ENCODE measurements at places on chromosomes 5 and 9. TPM values are rescaled to one million over a fixed set of nuclear protein-coding genes. Genes with fewer than 3 reads are reported as not detected.

GTF3C4 gene
- 13.7 TPM for polyA plus RNA-seq

AMACR gene
- polyA plus RNA-seq = 59.5 TPM

SLC36A2 gene
- not detected for polyA plus RNA-seq

CAMK4 gene
- 10.9 TPM for polyA plus RNA-seq

RASEF gene
- 11.5 TPM for polyA plus RNA-seq

FGF10 gene
- 5.7 TPM for polyA plus RNA-seq

TAF11L10 gene
- not detected for polyA plus RNA-seq

PCDHGA1 gene
- polyA plus RNA-seq = 0.30 TPM

INSL4 gene
- not detected for polyA plus RNA-seq

C8G gene
- polyA plus RNA-seq = 36.0 TPM

TIFAB gene
- 1.4 TPM for polyA plus RNA-seq

PCDHA7 gene
- 0.31 TPM for polyA plus RNA-seq

DNA sequence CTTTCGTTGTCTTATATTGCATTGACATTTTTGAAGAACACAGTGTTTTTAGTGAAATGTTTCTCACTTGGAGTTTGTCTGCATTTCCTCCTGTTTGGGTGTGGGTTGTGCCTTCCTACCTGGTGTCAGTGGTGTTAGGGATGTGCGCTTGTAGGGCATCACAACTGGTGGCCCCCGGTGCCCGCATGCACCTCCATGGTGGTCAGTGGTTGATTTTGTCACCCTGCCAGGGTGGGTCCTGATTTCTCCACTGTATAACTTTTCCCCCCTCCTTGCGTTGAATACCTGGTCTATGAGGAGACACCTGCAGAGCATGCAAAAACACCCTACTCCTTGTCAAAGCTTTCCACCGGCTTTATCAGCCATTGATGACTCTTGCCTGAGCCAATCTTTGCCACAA is 132.9 kb downstream of the BARX1 start:
- DNase-seq = no peak

DNA sequence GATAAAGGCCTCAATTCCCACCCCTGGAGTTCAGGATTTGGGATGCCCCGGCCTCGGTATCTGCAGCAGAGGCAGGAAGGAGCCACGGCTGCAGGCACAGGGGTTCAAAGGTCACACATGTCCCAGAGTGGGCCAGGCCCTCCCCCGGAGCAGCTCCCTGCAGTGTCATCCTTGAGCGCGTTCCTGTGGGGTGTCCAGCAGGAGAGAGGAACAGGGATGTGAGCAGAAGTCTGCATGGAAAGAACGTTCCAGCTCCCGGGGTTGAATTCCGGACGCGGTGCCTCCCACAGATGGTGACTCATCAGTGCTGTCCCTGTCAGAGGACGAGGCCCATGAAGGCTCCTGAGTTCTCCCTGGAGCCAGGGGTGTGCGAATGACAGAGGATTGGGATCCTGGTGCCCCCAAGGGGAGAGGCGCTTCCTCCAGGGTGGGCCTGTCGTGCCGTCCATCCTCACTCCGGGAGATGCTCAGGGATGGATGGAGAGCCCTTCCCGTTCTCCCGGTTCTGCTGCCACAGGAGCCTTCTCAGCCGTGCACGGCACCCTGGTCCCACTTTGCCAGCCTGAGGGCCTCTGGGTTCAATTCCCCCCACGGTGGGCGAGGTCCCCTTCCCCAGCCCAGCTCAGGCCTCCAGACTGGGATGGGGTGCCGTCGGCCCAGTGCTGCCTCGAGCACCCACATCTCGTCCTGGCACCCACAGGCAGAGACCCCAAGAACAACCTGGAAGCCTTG is 3.1 kb downstream of the LCN1 start:
- DNase-seq = no peak

DNA sequence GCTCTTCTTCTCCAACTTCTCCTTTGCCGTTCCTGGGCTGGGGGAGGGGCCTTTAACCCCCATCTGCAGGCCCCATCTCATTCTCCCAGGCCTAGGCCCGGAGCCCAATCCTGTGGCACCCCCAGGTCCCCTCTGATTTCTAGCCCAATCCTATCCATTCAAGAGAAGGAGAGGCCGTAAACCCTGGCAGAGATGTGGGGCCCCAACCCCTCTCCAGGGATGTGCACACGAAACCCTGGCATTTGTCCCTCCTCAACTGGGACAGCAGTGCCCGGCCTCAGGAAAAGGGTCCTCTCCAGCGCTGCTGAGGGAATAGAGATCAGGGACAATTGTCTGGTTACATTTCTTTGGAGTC is 24.2 kb upstream of the ADAMTS2 start:
- no peak for DNase-seq

DNA sequence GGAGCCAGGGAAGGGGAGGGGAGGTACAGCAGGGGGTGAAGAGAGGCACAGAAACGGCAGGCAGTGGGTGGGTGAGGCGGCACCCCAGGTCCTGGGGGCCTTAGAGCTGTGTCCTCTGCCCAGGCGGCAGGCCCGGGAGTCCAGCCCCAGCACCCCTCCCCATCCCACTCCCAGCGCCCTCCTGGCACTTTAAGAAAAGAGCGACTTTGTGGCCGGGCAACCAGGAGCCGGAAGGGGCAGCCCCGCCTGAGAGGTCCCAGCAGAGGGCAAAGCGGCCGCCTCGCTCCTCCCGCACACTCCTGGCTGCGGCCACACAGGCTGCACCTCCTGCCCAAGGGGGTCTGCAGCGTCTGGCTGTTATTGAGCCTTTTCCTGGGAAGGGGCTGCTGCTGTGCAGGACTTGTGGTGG is 42.6 kb downstream of the NACC2 start:
- DNase-seq = no peak

GRCh38 chr5:448061-448765 is 5.2 kb downstream of the EXOC3 start:
- DNase-seq = no peak

- DNase-seq = no peak
Measured at GRCh38 chr9:121434969-121435368, 64.7 kb downstream of the GGTA1 start.

DNA sequence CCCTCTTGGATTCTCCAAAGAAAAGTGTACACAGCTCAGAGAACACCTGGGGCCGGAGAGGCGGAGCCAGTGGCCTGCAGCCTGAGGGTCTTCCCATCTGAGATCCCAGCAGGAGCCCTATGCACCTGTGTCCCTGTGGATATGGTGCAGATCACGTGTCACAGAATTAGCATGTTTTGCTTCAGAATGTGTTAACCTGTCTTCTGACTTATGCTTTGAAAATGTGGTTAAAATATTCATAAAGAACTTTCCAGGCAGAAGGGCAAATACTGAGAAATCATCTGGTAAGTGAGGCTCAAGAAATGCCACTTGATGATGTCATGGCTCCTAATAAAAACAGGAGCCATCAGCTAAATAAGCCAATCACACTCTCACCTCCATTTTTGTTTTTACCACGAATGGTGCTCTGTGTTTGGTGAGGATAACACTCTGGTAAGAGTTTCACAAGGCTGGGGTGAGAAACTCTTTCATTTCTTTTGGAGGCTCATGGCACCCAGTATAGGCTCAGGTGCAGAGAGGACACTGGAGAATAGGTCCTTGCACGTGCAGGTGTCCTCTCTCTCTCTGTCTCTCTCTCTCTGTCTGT is 279.8 kb downstream of the FSTL4 start:
- DNase-seq = no peak

DNA sequence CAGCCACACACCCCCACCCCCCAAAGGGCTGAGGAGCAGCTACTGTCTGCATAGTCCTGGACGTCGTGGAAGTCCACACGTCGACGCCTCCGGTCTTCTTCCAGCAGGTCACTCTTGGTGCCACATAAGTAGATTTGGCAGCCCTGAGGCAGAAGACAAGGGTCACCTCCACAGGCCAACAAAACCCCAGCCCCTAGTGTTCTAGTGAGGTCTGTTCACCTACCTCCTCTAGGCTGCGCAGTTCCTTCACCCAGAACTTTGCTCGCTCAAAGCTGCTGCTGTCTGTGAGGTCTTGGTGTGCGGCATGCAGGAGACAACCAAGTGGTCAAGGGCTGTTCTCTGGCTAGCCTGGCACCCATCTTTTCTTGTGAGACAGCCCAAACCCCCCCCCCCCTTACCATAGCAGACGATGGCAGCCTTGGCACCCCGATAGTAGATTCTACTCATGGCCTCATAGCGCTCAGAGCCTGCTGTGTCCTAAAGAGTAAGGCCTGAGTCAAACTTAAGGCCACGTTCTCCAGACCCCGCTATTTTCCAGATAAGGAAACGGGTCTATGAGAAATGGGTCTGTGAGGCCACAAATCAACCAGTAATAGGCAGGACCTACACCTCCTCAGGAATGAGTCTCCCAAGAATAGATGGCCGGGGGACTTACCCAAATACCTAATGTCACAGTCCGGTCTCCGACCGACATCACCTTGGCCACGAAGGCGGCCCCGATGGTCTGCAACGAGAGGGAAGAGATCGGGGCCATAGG is 987 bp downstream of the RAB24 start:
- DNase-seq = no peak

- DNase-seq = no peak
Measured at GRCh38 chr5:168117469-168117868, 174.0 kb upstream of the WWC1 start.

GRCh38 chr9:38088006-38088925 is 19.2 kb upstream of the SHB start:
- peak; percentile 41 for DNase-seq

DNA sequence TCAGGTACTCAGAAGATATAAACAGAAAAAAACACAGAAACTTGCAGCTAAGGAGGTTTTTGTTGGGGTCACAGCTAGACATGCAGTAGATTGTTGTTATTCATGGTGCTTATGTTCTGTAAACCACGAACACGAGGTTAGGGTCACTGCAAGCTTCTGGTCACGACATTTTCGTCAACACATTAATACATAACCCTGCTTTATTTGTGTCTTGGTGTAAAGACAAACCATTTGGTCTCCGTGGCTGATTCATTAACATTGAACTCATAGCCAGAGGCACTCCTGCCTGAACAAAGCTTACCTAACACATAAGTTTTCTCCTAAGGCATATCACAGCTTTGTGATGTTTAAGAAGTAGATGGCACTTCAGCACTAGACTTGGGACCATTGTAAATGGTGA is 16.9 kb downstream of the TEK start:
- DNase-seq = no peak

Data from large intestine (tissue), 12 donors.